ENCODE measurements at places on chromosomes 1 and 21.

- no peak for DNase-seq
Measured at GRCh38 chr1:155236451-155236850, 18.8 kb downstream of the ENTREP3 start.

- DNase-seq: no peak
Measured at GRCh38 chr1:45864167-45865106, 61.0 kb downstream of the MAST2 start.

- DNase-seq: no peak
Measured at GRCh38 chr1:181369416-181369815, 113.9 kb upstream of the CACNA1E start.

DNA sequence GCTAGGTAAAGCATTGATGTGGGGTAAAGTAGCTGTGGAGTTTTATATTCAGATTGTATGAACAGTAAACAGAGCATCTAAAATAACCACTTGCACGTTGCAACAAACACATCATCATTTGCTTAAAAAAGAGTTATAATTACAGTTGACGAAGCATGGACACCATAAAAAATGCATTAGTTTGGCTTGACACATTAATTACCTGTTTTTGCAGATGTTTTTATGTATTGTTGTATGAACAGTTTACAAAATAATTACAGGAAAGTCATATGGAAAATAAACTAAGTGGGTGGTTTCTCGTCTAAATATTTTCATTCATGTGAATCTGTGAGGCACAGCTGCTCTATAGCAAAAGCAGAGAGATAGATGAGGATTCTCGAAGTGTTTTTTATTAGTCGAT, 108.3 kb downstream of the RPS6KC1 start:
- no peak for DNase-seq

DNA sequence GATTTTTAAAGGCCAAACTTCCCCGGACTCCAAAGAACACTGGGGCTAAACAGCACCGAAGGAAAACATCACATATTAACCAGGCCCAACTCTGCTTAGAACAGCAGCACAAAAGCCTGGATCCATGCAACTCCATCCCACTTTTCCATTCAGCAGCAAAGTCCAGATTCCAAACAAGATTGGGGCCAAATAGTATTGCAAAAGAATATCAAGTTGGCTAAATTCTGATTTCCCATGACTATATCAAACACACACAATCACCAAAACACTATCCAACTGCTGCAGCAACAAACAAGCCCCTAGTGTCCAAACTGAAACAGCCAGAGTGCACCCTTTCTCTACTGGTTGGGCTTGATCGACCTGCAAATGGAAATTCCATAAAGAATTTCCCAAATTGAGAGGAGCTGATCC, 19.4 kb upstream of the TMEM125 start:
- no peak for DNase-seq

DNA sequence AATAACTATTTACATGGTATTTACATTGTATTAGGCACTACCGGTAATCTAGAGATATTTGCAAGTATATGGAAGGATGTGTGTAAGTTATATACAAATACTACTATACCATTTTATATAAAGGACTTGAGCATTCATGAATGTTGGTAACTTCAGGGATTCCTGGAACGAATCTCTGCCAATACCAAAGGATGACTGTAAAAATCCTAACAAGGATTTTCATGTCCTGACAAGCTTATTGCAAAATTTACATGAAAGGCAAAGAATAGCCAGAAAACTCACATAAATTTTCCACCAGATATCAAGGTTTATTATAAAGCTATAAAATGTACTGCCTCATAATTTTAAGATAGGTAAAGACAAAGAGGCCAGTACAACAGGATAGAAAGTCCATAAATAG, 325.2 kb upstream of the NRIP1 start:
- no peak for DNase-seq

DNA sequence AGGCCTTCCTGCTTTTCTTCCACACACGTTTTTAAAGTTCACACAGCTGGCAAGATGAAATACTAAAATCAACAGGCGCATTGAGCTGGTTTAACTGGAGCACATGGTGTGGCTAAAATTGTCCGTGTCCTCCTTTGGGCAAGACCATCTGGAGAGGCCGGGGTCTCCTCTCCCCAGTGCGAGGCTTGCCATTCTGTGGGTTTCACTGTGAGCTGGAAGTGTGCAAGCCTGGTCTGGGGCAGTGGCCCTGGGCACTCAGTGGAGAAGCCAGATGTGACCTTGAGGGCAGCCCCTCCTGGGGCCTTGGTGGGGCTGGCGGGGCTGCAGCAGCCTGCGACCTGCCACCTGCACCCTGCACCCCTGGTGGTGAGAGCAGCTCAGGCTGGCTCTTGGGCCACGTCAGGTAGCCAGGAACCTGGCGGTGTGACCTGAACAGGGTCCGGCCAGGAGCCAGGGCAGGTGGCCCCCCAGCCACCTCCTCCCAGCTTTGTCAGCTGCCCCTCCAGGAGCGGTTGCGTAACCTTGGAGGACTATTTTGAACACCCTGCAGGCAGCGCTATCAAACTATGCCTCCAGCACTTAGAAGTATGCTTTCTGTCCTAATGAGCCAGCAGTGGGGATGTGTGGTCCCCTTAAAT, 52.4 kb downstream of the SLC37A1 start:
- DNase-seq: peak; percentile 70

Data from suprapubic skin (tissue), 4 donors.